Type B pancreatic cell (in vitro differentiated cells): ENCODE measurements at places on chromosomes 4 and X.

DNA sequence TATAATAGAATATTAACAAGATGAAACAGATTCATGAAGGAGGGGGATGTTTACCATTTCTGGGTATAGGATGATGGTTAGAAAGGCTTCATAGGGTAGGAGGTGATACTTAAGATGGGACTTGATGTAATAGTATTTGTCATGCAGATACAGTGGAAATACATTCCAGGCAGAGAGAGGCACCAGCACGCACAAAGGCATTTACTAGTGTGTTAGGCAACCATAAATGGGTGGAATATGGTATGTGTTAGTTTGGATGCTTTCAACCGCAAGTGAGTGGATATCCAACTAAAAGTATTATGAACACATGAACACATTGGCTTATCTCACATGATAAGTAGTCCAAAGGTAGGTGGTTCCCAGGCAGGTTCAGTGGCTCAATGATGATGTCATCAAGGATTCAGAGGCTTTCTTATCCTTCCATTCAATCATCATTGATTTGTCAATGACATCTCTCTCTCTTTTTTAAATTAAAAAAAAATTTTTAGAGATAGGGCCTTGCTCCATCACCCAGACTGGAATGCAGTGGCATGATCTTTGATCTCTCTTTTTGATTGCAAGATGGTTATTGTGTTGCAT lies 12.7 kb upstream of the STARD8 start:
- no peak for DNase-seq

DNA sequence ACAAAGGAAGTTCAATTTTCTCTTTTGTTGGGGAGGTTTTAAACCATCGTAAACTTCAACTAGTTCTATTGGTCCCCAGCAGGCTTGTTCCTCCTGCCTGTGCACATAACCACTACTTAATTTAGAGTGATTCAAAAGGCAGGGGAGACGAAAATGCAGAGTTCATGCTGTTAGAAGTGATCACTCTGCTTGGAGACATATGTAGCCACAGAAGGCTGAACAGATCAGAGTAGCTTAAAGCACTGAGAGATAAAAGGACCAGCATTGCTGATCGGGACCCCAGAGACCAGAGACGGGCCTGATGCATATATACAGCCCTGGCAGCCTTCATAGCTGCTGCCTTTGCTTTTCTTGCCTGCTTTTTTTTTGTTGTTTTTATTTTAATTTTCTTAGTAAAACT lies 662.0 kb upstream of the CPEB2 start:
- no peak for DNase-seq

GRCh38 chr4:176939445-176939844 lies 146.7 kb upstream of the VEGFC start:
- no peak for DNase-seq

DNA sequence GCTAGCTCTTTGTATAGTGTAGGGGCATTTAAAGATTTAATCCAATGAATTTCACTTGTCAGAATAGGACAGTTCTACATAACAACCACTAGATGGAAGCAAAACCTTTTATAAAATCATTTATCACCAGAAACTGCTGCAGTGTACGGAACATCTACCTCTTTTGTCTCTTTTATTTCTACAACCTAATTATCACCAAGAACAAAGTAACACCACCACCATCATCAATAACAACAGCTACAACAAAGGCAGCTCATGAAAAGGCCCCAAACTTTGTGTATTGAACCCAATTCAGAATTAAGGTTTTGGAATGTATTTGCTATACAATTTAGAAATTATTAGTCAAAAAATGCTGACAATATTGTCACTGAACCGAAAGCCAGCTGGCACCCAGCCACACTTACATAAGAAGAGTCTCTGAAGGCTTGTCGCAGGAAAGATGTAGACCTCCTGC lies 260.9 kb upstream of the RPS6KA3 start:
- no peak for DNase-seq

GRCh38 chr4:124932447-124932846 lies 219.9 kb upstream of the ANKRD50 start:
- DNase-seq = no peak

DNA sequence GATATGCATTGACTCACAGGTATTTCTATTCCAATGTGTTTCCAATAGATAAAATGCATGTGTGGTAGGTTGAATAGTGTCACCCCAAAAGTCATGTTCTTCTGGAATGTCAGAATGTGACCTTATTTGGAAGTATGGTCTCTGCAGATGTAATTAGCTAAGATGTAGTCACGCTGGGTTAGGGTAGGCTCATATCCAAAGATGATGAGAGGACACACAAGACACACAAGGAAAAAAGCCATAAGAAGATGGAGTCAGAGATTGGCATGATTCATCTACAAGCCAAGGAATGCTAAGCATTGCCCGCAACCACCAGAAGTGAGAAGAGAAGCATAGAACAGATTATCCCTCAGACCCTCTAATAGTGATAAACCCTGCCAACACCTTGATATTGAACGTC lies 17.5 kb downstream of the ZNF330 start:
- no peak for DNase-seq
